ENCODE measurements at places on chromosomes 1 and 21. TPM values are rescaled to one million over a fixed set of nuclear protein-coding genes. Genes with fewer than 3 reads are reported as not detected.

Gene IRF6
- total RNA-seq: 43.8 TPM

DNA sequence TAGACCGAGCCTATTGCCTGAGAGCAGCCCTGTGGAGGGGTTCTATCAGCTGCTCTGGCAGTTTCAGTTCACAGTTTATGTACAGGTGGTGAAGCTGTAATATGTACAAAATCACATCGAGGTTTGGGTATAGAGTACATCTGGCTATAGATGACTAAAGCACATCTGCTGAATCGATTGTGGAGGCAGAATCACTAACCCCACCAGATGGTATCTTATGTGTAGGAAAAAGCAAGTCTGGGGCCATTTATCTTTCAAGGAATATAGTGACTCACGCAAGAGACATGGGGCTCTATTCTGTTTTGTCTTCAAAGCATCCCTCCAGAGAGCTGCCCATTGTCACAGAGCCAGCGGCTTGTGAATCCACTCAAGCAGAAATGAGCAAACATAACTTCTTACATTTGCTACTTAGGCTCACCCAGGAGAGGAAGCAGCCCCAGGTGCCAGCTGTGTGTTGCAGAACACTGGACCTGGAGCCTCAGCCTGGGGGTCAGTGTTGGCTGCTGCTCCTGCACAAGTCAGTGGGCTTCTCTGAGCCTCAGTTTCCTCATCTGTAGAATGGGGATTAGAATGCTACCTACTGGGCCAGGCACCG, 21.3 kb downstream of the MIIP start:
- DNase-seq: peak; percentile 15

DNA sequence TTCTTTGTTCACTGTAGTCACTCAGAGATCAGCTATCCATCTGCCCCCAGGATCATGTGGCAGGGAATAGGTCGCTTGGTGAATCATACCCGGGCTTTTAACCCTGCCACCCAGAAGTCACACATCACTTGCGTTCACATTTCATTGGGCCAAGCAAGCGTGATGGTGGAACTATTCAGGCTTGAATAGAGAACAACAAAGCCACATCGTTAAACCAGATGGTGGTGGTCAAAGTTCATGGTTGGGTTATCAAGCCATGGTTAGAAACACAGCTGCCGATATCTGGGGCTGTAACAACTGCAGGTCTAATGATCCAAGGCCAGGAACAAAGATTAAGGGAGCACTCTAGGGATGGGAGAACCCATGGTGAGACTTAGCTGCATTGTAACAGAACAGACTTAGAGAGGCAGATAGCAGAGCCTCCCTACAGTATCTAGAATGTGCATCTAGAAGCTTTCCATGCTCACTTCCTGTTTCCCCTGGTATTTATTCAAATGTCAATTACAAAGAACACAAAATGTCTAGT, 40.0 kb upstream of the PTPRC start:
- peak; percentile 92 for DNase-seq

Gene KHDC4
- total RNA-seq: 36.7 TPM

DNA sequence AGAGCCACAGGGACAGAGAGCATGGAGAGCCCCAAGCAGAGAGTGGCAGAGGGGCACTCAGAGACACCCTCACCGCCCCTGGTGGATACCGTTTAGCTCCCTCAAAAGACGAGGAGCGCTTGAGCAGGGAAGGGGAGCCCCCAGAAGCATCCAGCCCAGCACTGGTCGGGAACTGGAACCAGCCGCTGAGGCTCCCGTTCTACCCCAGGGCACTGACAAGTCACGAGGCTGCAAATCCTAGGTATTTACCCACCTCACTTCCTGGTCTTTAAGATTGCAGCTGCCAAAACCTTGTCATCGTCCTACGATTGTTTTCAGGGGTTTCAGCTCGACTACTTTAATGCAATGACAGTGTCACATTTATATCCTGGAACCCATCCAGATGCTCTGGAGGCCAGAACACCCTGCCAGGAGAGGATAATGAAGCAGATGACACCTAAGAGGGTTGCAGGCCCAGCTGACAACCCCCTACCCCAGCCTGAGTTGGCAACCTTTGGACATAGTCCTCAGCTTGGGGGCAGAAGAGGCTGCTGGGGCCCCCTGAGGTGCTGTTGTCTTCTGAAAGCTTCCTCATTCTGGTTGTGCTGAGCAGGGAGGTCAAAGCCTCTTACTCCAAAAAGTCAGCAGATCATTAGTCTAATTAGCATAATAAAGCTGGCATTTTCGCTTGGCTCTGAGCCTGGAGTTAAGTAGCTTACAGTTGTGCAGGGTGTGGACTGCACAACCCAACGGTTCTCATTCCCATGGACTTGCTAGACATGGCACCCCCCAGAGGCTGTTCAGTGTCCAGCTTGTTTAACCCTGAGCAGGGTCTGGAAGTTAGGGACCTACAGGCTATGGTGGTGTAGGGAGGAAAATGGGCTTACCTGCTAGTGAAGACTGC, 20.6 kb upstream of the BACE2 start:
- no peak for DNase-seq

Gene ZNF687
- total RNA-seq: 16.9 TPM

Gene FBLIM1
- total RNA-seq: 194 TPM

Gene ATP1A4
- not detected for total RNA-seq

GRCh38 chr21:21018821-21019220, 20.6 kb downstream of the NCAM2 start:
- DNase-seq: no peak

- no peak for DNase-seq
Observed at GRCh38 chr1:171922999-171923398, 81.7 kb downstream of the DNM3 start.

Gene PRRX1
- 0.87 TPM for total RNA-seq

- DNase-seq: no peak
Observed at GRCh38 chr1:41631154-41631553, 146.7 kb upstream of the EDN2 start.

- DNase-seq: no peak
Observed at GRCh38 chr1:170704256-170704655, 40.3 kb downstream of the PRRX1 start.

DNA sequence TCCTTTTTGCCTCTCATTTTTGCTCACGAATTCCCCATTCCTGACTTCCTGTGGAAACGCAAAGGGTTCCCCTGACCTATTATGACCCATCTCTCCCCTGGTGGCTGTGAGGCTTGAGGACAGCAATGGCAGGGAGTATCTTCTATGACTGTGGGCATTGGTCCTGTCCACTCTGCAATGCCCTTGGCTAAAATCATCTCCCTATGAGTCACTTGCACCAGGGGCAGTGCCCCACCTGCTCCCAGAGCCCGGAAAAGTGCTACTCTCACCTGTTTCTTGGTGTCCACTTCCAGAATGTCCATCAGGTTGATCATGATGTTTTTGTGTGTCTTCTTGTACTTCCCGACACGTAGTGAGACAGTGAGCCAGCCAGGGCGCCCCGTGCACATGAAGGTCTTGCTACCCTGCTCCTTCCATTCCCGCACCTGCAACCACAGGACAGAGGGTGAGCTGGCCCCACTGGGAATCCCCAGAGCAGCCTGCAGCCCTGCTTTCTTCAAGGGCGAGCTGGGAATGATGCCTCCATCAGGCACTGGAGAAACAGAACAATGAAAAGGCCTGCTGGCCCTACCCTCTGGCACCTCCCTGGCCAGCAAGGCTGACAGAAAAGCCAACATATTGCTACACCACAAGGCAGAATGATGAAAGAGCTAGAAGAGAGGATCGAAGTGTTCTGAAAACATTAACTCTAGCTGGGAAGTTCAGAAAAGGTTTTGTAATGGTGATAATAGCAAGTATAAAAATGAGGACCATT, 3.5 kb downstream of the DHCR24 start:
- DNase-seq: no peak

DNA sequence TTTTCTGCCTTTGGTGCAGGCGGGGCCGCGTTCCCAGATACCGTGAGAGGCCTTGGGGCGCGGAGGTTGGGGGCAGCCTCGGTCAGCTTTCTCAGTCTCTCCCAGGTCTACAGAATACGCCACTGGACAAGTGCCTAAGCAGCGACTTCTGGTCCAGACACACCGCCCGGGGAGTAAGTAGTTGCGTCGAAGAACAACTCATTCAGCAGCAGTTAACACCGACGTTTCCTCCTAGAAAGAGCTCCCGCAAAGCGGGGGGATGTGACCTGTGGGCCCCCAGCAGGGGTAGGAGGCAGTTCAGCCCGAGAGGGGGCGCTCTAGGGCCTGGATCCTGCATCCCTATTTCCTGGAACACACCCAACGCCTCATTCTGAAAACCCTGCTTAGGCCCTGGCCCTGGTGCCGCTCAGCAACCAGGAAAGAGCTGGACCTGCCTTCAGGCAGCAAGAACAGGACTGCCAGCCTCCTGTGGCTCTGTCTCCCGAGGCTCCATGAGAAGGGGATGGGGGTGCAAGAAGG, 6.5 kb upstream of the BARHL2 start:
- no peak for DNase-seq

GRCh38 chr1:109391157-109391556, 6.6 kb downstream of the SORT1 start:
- no peak for DNase-seq

Gene OR10R2
- total RNA-seq: not detected

- DNase-seq: no peak
Observed at GRCh38 chr1:45393718-45394302, 53.6 kb upstream of the MUTYH start.

- DNase-seq: no peak
Observed at GRCh38 chr1:12811409-12811784, 19.8 kb downstream of the PRAMEF11 start.

DNA sequence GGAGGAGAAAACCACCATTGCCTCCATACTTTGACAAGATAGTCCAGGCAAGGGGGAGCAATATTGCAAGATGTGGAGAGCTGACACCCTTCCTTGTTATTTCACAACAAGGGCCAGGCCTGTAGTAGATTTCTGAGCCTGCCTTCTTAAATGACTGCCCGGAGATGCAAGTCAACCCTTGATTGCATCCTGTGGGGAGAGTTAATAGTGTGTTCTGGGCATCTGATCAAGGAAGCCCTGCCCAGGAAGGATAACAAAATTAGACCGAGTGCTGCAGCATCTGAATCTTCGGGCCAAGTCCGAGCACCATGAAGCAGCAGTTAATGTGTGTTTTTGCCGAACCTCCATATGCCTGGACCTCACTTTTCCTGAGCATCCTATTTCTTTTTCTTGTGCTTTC, 382.3 kb downstream of the PRDM2 start:
- DNase-seq: no peak

DNA sequence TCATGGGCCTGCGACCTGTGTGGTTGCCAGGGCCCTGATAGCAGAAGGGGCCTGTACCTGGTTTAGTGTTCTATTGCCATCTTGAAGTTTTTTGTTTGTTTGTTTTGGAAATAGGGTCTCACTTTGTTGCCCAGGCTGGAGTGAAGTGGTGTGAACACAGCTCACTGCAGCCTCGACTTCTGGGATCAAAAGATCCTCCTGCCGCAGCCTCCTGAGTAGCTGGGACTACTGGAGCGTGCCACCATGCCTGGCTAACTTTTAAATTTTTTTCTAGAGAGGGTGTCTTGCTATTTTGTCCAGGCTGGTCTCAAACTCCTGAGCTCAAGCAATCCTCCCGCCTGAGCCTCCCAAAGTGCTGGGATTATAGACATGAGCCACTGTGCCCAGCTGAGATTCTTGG, 72.9 kb downstream of the UBE2T start:
- DNase-seq: no peak

DNA sequence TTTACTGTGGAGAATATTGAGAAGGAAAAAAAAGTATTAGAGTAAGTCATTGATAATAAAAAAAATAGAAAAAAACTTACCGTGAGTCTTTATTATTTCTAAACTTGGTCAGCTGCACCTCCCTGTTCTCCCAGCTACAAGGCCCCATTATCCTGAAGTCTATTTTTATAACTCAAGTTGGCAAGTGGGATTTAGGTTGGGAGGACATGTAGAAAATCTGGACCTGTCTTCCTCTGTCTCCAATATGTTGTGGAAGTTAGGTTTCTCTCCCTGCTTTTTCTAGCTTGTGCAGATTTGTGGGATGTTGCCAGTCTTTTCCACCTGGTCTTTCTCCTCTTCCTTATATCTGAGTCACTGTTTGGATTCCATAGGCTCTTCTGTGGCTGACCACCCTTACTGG, 361.4 kb downstream of the HLX start:
- no peak for DNase-seq

DNA sequence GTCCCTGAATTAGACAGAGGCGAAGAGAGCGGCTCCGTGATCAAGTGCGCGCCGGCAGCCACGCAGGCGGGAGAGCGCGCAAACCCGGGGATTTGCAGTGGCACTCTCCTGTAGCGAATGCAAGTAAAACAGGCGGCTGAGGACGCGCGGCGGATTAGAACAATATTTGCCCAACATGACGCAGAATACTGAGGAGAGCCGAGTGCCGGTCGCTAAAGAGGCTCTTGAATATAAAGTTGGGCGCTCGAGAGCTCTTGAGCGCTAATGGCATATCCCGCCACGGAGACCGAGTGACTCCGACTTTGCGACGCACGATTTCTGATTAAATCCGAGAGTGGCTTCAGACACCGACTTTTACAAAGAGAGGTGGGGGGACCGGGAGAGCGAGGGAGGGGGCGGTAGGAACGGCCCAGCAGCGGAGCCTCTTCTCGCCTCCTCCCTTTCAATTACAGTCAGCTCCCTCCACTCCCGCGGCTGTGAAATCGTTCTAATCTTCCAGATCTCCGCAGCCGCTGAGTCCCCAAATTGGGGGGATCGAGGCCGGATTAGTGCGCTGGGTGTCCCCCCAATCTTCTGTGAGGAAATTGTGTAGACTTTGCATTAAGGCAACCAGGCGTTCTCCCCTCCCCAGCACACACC, 2.3 kb downstream of the PAX7 start:
- no peak for DNase-seq

DNA sequence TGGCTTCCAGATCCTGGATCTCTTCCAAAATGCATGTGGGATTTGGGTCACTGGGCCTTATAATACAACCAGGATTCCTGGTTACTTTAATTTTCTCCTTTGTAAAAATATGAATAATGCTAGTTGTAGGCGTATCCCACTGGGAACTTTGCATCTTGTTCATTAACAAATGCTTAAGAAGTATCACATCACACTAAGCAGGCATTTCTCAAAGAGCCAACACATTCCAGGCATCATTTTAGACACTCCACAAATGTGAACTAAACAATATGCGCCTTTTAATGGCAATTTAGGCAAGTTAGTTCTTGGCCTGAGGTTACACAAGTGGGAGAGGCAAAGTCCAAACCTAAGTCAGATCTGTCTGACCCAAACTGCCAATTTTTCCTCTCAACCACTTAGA, 15.9 kb downstream of the BRINP2 start:
- no peak for DNase-seq

GRCh38 chr1:108704496-108704895, 8.2 kb upstream of the FNDC7 start:
- peak; percentile 22 for DNase-seq

DNA sequence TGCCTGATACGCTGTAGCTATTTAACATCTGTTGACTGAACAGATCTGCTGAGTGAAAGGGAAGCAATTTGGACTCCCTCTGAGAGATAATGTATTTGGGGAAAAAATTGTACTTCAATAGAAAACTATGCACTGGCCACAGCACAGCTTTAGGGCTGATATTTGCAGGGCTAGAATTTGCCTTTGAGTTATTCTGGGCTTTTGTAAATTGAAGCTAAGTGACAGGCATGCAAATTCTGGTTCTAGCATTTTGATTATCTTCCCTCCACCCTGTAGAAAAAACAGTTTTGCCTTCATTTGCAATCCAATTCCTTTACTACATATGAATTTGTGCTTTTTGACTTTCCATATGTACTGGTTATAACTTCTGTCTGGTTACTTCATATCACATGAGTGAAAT, 7.9 kb downstream of the KYAT3 start:
- DNase-seq: no peak

All from epithelial cell of proximal tubule (primary cell).